Astrocyte of the spinal cord (primary cell): ENCODE measurements at places on chromosomes 2 and 18.
A peak's percentile ranks its signal among the peaks of the same experiment; 100 is the strongest.

DNA sequence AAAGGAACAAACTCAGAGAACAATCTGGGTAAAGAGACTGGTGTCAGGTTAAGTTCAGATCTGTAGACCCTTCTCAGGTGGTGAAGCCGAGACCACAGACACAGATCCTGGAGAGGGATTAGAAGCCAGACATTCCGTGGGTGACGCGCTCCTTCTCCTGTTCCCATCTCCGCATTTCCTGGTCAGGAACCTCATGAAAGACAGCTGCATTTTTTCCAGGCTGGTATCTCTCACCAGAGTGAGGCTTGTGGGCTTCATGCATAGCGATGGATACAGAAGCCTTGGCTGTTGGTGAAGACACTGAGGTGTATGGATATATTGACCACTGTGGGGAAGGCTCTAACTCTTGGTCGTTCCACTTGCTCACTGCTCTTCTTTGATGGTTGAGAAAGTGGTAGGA lies 152.6 kb downstream of the FAM210A start:
- DNase-seq, result no peak

DNA sequence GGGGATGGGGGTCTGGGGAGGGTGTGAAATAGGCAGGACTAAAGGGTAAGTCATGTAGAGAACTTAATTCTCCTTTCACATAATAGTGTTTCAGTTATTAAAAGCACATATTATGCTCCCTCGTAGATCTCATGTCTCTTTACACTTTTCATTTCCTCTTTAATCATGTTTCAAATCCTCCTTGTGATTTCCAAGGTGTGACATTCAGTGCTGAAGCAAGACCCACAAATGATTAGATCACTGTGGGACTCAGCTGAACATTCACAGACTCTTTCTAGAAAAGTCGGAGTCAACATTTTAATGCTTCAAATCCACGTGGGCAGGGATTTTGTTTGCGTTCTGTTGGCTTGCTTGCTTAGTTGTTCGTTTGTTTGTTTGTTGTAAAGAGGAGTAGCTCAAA lies 34.7 kb upstream of the CALCRL start:
- DNase-seq, result no peak

- DNase-seq, result no peak
Observed at GRCh38 chr2:216671081-216671411, 24.3 kb downstream of the IGFBP5 start.

GRCh38 chr2:189516546-189516945 lies 64.0 kb downstream of the SLC40A1 start:
- DNase-seq, result no peak

DNA sequence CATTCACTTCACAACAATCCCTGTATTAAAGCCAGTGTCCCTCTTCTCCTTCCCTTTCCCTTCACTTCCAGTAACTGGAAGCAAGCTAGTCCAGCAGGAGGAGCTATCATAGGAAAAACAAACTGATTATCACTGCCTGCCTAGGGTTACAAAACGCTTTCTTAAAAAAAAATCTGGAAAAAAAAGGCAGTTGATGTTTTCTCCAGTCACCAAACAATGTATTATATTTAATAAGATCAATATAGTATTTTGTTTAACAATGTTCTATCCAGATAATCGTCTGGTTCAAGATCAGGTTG lies 78.8 kb upstream of the ITGB6 start:
- DNase-seq, result peak; percentile 49

DNA sequence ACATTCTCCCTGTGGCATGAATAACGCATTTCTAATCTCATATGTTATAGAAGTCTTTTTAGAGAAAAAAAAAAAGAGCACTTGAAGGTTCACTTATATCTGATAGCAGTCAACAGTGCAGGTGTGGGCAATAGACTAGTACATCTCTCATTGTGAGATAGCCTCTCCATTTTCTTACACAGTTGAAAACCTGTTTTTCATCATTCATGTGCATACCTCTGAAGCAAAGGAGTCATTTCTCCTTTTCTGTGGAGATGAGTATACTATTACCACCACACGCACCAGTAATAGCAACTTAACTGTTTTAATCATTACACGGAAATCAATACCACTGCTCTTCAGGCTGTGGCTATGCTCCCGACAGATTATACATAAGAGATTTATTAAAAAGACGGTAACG lies 1653.3 kb upstream of the TMEFF2 start:
- no peak for DNase-seq

DNA sequence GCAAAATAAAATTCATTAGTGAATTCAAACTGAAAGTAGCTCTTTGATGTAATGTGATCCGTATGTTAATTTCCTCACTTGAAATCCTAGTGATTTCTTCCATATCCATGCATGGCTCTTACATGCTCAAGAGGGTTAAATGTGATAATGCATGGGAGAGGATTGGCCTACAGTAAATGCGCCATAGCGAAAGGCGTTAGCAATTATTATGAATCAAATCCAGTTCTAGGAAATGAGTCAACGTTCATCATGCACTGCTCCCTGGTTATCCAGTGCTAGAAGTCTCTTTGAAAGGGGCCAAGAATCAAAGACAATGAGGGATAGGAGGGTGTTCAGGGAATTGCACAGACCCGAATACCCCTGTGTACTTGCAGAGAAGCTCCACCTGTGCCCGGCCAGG lies 101.4 kb upstream of the RASGRP3 start:
- DNase-seq, result peak; percentile 56

GRCh38 chr2:25043241-25043867 lies 1.5 kb downstream of the EFR3B start:
- DNase-seq, result peak; percentile 90

DNA sequence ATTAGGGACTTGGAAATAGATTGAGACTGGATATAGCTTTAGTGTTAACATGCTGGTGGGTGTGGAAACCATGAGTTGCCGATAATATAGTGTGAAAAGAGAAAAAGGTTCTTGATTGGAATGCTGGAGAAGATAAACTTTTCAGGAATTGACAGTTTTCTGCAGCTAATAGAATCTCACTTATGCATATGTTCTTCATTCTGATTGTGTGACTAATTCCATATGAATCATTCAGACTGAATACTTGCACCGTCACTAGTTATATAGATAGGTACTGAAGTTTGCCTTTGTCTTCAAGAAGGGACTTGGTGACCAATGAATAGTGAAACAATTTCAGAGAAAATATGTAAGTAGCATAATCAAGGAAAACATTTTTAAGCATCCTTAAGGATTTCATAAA lies 225.7 kb upstream of the FOSL2 start:
- peak; percentile 41 for DNase-seq

GRCh38 chr2:23772056-23772455 lies 154.9 kb downstream of the ATAD2B start:
- no peak for DNase-seq

- DNase-seq, result no peak
Observed at GRCh38 chr2:205017912-205018311, 472.6 kb downstream of the PARD3B start.

DNA sequence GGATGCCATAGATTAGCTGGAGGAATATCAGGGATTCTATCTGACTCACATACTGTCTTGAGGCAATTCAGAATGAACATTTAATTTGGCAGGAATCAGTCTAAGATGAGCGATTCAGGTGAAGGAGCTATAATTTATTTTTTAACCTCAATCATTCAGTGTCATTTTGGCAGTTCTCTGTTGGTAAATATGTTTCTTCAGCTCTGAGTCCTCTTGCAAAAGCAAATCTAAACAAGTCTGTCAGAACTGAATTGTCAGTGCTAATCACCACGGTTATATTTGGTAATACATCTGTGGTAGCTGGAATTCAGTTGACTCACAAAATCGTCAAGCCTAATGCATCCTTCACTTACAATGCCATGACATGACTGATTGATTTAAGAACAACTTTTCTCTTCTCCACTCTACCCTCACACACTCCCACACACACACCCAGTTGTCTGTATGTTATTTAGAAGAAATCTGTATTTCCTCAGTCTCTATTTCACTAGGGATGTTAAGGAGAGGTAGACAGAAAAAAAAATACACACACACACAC lies 516.6 kb upstream of the NXPH2 start:
- DNase-seq, result no peak

DNA sequence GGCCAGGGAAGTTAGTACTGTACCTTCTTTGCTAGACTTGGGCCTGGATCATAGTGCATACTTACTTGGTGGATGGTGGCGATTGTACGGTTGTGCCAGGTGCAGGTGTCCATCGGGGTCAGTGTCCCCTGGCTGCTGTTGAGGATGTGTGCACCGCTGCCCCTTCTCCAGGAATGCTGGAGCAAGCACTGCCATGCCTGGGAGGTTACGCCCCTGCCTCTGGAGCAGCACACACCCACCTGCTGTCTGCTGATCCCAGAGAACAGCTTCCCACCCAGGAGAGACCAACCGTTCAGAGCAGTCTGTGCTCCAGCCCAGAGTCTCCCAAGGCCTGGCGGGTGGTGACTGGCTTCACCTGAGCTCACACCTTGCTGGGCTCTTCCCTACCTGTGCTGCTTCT lies 286.8 kb upstream of the HS6ST1 start:
- DNase-seq, result no peak

- DNase-seq, result peak; percentile 69
Observed at GRCh38 chr2:208320686-208321085, 54.6 kb downstream of the PIKFYVE start.

DNA sequence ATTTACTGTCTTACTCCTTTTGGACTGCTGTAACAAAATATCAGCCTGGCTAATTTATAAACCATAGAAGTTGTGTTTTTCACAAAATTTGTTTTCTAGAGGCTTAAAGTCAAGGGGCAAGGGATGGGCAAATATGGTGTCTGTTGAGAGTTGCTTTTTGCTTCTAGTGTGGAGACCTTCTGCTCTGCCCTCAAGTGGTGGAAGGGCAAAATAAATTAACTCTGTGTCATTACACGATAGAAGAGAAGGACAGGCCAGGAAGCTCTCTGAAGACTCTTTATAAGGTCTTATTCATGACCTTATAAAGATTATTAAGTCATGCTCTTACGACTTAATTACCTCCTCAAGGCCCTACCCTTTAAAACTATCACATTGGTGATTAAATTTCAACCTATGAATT lies 181.2 kb upstream of the LRATD1 start:
- no peak for DNase-seq

DNA sequence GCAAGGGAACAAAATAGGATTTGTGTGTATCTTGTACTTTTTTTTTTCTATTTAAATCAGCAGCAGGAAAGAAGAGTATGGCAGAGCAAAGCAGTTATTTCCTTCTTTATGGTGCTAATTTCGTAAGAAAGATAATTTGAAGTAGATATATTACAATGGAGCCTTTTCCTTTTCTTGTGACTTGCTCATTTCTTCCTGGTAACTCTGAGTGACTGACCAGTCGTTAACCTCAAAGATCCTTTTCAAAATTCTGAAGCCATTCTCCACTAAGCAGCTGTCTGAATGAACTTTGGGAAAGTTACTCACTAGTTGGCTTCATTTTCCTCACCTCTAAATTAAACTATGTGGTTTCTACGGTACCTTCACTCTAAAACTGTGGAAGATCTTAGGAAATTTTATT lies 24.6 kb downstream of the AFTPH start:
- DNase-seq, result peak; percentile 22

DNA sequence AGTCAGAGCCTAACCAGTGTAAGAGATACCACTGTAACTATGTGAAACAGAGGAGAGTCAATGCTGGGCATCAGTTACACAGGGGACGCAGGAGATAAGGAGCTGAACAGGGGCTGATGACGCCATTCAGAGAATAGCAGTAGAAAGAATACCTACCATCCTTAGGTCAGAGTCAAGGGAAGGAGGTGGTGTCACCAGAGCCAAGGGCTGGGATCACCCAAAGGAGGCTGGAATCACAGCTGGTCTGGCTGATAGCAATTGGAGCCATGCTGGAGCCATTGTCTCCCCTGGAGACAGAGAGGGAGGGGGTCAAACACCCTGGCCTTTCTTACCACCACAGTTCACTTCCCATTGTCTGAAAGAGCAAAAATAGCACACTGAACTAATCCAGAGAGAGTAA lies 37.3 kb upstream of the C18orf32 start:
- no peak for DNase-seq

DNA sequence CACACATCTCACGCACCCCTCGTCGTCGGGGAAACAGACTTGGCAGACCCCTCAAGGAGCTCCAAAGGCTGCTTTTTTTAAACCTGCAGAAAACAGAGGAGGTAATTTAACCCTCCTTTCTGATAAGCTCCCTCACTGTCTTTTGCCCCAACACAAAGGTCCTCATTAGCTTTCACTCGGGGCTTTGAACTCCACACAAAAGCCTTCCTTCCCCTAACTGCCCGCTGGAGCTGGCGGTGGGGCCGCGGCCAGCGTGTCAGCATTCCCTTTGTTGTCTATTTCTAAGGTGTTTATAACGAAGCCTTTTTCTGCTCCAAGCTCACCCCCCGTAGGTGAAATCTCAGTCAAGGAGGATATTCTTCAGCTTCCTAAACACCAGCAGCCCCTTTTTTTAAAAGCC lies 43.5 kb upstream of the ID2 start:
- no peak for DNase-seq

DNA sequence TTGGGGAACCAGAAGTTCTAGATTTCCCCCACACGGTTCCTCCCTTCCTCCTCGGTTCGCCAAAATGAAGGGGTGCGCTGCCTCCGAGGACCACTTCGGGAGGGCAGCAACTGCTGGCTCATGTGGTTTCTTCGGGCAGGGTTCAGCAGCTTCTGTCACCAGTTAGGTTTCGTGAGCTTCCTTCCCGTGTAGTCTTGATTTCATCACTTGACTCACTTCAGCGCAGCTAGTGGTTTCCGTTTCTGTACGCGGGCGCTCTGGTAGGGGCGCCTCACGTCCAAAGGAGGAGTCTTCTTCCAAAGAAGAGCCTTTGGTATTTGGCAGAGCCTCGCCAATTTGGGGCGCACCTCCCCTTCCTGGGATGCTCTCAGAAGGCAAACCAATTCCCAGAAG lies 485 bp upstream of the GALNT3 start:
- DNase-seq, result peak; percentile 43

GRCh38 chr2:154207288-154208047 lies 335.7 kb downstream of the GALNT13 start:
- no peak for DNase-seq

- DNase-seq, result no peak
Observed at GRCh38 chr2:225030203-225030602, 12.1 kb downstream of the DOCK10 start.

DNA sequence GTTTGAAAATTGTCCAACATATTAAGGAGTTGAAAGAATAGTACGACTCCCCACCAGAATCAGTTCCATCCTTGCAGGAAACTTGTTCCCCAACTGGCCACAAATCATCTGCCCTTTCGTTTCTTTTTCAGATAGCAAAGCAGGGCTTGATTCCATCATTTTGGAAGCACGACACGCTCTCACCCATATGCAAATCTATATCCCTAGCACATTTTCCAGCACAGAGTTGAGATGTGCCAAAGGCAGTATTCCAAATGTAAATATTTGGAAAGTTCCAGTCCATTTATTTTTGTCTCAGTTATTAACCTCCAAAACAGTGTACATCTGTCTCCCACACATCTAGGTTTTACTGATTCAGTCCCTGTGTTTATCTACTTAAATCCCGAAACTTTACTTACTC lies 128.8 kb upstream of the BCL2L11 start:
- no peak for DNase-seq

DNA sequence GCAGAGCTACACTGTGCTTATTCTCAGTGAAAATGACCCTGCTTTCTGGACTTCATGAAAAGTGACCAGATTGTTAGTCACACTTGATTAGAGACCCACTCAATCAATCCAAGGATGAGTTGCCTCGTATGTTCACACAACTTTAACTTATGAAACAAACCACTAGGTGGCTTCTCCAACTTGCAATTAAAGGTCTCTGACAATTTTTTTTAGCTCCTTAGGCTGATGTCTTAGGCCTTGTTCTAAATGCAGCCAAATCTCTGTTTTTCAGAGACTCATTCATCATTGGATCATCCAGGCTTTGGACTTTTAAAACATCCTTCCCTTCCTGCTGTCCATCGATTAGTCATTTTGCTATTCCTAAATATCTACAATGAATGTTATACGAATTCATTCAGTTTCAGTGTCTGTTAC lies 63.4 kb downstream of the MREG start:
- peak; percentile 70 for DNase-seq

GRCh38 chr2:100228967-100229366 lies 86.6 kb upstream of the AFF3 start:
- no peak for DNase-seq
